ENCODE measurements at places on chromosomes 13 and 19.

DNA sequence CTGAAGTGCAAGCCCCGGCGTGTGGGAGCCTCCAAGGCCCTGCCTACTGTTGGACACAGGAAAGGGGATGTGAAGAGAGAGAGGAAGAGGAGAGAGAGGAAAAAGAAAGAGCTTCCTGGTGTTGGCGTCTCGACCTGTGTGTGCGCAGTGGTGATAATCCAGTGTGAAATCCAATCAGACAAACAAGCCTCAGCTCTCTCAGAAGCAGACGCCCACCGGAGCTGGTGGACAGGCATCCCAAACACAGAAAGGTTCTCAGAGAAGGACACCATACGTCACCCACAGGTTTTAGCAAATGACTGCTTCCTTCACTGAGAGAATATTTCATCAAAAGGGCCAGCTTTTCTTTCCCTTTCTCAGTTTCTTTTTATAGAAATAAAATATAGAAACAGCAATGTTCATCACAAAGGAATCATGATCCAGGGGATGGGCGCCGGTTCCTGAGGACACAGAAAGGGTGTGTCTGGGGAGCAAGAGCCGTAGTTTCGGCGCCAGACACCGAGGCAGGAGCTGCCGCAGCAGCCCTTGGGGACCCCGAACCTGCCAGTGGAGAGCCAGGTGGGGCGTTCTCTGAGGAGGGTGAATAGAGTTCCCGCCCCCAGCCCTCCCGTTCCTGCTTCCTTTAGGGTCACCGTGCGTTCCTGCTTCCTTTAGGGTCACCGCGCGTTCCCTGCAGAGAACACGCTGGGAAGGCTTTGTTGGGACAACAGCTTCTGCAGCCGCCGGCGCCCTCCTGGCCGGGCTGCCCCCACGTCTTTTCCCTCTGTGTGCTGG lies 145.8 kb upstream of the SOX1 start:
- no peak for DNase-seq

GRCh38 chr19:46321653-46322052 lies 24.8 kb downstream of the HIF3A start:
- no peak for DNase-seq

DNA sequence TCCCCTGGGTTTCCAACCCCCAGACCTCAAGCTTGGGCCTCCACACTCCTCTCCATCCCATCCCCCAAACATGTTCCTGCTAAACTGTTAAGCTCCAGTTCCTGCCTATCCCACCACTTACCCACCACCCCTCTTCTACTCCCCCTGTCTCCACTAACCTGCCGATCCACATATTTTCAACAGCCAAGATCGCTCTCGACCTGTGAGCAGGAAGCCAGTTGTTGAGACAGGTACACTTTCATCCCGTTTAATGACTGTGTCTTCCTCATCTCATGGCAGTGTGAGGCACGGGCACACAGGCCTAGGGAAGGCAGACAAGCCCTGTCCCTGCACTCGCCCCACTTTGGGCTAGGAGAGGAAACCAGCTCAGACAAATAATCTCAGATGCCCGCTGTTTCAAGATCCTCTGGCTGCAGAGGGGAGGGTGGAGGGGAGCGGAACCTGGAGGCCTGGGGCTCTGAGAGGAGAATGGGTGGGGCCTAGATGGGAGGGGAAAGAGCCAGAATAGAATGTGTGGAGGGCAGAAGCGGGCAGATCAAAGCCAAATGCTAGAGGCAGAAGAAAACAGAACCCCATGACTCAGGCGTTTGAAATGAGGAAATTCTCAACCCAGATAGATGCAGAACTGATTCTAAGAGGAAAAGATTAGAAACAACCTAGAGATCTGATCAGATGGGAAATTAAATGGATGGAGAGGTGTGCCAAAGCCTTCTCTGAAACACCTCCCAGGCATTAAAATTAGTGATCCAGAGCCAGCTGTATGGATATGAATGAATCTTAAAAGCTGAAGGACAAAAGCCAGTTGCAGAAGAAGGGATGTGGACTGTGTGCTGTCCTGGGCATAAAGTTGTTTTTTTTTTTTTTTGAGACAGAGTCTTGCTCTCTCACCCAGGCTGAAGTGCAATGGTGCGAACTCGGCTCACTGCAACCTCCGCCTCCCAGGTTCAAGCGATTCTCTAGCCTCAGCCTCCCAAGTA lies 16.9 kb upstream of the CYP2S1 start:
- DNase-seq: peak; percentile 7

DNA sequence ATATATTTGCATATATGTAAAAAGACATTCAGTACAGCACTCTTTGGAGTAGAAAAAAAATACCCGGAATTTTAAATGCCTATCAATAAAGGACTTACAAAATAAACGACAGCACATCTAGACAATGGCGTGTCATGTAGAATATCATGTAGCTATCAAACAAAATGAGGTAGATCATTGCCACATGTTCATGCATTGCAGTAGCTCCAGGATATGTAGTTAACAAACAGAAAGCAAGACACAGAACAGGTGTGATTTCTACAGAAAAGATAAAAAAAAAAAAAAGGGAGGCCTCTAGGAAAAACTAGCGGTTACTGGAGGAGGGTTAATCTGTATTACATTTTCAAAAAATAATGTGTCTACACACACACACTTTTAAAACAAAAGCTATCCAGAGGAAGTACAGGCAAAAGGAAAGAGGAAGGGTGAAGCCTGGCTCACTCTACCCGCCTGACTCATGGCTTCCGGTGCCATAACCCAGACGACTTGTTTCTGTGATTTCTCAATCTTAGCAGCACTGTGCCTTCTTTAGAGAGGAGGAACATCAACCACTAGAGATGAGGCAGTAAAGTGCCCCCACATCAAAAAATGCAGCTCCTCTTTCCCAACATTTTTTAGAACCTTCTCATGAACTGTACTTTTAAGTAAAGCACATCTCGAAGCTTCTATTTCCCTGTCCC lies 6.9 kb downstream of the KCTD12 start:
- peak; percentile 45 for DNase-seq

DNA sequence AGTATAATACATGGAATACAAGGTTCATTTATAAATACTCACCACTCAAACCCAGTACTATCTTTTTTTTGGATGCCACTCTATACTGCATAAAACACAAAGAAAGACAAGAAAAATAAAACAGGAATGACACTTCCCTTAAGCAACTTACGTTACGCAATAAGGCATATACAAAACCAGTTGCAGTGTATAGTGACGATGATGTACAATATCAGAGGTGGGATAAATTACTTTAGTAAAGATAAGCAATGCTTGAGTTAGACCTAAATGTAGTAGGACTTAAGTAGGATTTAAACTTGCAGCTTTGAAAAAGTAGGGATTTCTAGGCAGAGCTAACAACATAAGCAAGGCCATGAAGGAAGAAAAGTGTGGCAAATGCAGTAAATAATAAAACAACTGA lies 374.9 kb downstream of the SPRY2 start:
- no peak for DNase-seq

DNA sequence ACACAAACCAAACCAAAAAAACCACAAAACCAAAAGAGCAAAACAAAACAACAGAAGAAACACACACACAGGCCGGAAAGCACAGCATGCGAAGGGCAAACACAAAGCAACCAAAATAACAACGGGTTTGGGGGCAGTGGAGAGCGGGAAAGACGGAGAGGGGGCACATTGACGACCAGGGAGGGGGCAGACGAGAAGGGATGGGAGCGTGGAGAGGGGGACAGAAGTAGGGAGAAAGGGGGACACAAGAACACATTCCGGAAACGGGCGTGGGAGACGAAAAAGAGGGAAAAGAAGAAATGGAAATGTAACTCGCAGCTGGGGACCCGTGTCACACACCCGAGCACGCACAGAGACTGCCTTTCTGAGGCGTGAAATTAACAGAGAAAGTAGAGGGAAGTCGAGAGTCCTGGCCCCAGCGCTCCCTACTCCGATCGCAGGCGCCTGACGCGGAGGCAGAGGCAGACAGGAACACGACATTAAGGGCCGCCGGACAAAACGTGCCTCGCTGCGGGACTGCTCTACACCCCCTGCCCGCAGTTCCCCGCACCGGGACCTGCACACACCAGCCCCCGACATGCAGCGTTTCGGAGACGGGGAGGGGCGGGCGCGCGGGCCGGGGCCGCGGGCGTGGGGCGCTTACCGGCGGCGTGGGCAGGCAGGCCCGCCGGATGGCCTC lies 652 bp downstream of the POU4F1 start:
- DNase-seq: no peak

DNA sequence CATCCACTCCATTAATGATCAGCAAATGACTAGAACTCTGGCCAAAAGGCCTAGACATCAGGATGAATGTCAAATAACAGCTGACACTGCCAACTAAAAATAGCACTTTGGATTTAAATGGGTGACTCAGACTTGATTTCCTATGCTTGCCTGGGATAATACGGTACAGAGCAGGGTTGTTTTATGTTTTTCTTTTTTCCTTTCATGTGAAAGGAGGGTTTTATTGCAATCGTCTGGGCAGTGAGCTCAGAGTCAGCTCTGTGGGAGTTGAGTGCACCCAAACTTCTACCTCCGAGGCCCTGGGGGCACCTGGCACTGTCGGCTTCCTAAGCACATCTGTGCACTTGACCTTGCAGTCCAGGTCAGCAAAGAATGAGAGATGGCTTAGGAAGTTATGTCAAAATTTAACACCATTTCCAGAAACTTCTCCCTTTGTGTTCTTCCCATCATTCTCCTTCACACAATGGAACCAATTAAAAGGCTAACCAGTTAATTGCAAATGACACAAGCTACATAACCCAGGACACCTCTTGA lies 134.1 kb downstream of the LACC1 start:
- DNase-seq: no peak

Measured in stimulated activated CD8-positive, alpha-beta memory T cell treated with anti-CD3 and anti-CD28 coated beads, Interleukin-12 subunit alpha, Interleukin-12 subunit beta, amount 100 ng/mL, for 4 hours (primary cell).